M059J (cell line): ENCODE measurements at places on chromosomes 1 and 21.

DNA sequence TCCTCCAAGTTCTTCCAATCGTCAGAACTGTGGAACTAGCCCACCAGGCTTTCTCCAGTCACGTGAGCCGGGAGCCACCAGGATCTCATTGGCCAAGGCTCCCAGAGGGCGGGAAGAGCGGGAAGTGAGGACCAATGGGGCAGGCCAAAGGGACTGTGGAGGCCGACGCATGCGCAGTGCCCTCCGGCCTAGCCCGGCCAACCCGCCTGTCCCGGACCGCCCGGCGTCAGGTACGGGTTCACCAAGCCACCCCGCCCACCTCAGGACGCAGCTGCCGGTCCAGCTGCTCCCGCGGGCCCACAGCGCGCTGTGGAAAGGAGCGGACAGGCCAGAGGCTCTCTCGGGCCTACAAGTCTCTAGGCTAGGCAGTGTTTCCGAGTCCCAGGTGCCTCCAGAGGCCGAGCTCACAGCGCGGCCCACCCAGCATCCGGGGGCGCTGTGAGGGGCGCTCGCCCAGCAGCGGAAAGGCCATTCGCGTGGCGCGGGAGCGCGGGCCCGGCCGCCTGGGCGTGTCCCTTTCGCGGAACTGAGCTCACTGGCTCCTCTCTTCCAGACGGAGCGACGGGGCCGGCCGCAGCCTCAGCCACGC lies 10.9 kb downstream of the OR14I1 start:
- DNase-seq, result no peak

- peak; percentile 44 for DNase-seq
These were observed 67.3 kb upstream of the CNTN2 start for GRCh38 chr1:204975568-204976235.

GRCh38 chr1:923131-923990 lies at the start of gene SAMD11:
TSS of gene SAMD11 (plus strand) at chr1:923923. CDS start at chr1:924432, 509 bp downstream.
- peak; percentile 82 for DNase-seq

DNA sequence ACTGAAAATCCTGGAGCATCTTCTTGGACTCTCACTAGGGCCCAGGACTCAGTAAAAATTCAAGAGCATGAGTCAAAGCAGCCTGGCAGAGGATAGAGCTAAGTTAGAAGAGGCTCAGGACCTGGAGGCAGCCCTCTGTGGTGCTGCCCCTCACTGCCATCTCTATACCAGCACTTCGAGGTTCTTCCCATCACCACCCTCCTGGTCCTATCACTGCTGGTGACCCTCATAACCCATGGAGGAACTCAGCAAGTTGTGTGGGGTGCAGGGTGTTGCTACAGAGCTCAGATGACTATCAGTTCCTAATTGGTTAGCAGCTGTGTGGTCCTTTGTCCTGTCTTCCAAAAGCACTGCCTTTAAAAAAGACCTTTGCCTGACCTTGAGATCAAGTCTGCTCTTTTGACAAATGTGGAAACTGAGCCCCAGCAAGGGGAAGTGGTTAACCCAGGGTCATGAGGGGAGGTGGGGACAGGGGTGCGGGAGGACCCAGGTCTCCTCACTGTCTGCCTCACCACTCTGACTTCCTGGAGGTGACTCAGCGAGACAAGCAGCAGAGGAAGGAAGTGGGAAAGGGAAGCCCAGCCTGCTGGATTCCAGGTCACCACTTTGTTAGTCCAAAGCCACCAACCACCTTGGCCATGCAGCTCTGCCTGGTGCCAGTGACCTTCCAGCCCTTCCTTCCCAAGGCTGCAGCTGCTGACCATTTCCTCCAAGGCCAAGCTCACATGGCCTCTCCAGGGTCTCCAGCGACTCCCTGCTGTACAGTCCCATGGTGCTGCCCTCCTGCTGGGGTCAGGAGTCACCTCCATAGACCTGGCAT lies 199.4 kb upstream of the EDN2 start:
- DNase-seq, result peak; percentile 86

GRCh38 chr1:16017461-16018303 lies at the start of gene HSPB7:
TSS of gene HSPB7 (minus strand) at chr1:16018043. CDS start at chr1:16017963, 80 bp downstream.
- DNase-seq, result peak; percentile 76

DNA sequence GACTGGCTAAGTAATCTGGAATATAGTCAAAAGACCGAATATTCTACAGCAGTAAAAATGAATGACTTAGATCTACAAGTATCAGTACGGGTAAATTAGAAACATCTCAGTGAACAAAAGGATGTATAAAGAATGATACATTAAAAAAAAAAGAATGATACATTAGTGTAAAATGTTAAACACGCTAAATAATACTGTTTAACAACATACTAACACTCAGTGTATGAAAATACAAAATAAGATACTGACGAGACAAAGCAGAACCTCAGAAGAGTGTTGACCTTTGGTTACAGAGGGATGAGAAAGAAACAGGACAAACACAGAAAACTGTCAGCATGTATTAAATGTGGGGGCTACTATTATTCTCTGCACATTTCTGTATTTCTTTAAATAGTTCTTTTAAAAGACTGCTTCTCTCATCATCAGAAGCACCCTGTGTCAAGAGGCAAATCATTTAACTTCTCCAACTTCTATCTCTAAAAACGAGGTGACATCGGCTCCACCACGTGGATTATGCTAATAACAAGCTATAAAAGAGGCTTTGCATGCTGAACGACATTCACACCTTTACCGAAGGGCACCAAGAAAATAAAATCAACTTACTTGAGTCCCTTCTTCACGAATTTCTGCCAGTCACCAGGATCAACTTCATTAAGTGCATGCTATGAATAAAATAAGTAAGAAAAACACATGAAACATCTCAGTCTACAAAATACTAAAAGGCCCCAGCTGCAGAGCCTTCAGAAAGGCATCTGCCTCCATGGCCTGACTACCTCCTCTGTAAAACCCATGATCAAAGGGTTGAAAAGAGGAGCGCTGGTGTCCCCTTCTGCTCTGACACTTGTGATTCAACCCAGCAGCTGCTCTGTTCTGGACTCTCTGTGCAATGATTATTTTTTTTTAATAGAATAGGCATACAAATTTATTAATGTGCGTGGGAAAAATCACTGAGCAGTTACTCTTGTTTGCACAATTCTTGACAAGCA lies 42.5 kb downstream of the MRAP start:
- no peak for DNase-seq

DNA sequence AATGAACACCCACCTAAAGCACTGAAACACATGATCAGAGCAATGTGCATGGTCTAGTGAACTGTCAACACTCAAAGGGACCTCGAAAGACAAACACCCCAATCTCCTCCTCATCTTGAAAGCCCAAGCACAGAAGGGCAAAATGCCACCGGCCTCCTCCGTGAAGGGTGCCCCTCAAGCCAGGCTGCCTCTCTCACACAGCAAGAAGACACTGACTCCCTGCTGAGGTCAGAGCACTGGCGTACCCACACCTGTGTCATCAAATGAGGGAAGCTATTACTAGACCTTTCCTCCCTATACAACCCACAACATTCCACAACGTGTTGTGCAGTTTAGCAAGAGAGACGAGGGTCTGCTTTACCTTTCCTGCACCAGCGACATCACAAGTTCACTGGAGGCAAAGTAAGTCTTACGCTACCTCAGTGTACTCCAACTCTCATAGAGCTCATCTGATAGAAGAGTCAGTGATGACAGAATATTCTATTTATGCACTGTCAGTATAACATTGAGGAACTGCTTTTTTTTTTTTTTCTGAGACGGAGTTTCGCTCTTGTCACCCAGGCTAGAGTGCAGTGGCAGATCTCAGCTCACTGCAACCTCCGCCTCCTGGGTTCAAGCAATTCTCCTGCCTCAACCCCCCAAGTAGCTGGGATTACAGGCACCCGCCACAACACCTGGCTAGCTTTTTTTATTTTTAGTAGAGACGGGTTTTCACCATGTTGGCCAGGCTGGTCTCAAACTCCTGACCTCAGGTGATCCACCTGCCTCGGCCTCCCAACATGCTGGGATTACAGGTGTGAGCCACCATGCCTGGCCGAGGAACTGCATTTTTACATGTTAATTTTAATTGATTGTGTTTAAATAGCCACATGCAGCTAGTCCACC lies 3.3 kb downstream of the SH3BP5L start:
- no peak for DNase-seq

GRCh38 chr1:40901886-40902852 lies 40.0 kb upstream of the CITED4 start:
- peak; percentile 97 for DNase-seq

- DNase-seq, result no peak
These were observed 71.2 kb downstream of the CHRM3 start for GRCh38 chr1:239457491-239458143.

- DNase-seq, result no peak
These were observed 265.8 kb upstream of the RAB4A start for GRCh38 chr1:229005097-229005496.

GRCh38 chr1:66282891-66283621 lies 250.9 kb upstream of the SGIP1 start:
- no peak for DNase-seq

GRCh38 chr1:219041141-219041540 lies 132.5 kb upstream of the LYPLAL1 start:
- peak; percentile 51 for DNase-seq

GRCh38 chr1:107897438-107898345 lies 67.3 kb downstream of the VAV3 start:
- DNase-seq, result no peak

- DNase-seq, result no peak
These were observed 234.7 kb downstream of the CACNA1E start for GRCh38 chr1:181718034-181718433.

GRCh38 chr1:226310245-226310540 lies 1.2 kb upstream of the LIN9 start:
- DNase-seq, result no peak

DNA sequence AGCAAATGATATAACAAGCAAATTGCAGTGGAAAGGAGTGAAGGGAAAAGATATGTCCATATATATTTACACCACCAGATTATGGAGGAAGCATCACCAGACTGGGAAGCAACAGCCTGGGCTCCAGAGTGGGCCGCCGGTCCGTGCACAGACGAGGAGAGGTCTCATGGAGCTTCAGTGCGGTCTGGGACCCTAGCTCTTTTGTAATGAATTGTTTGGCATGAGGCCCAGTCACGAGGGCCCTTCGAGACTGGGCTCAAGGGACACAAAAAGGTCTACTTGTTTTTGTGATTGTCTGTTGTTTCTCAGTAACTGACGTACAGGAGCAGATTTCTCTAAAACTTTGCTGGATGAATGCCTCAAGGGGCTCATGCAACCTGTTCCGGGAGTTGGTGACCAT lies 12.9 kb upstream of the STUM start:
- no peak for DNase-seq

DNA sequence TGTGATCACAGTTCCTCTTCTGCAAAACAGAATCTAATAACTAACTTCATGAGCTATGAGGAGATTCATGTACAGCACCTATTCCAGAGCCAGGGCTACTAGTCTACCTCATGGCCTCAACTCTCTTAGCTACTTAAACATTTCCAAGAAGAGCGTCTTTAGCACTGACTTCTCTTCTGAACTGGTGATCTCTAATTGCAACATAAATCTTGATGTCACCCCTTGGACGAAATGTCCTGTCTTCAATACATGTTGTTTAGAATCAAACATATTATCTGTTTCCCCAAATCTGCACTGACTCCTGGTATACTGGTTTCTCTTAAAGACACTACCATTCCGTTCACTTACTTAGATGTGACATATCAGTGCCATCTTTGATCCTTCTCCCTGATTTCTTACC lies 88.2 kb downstream of the GRIK1 start:
- DNase-seq, result no peak

DNA sequence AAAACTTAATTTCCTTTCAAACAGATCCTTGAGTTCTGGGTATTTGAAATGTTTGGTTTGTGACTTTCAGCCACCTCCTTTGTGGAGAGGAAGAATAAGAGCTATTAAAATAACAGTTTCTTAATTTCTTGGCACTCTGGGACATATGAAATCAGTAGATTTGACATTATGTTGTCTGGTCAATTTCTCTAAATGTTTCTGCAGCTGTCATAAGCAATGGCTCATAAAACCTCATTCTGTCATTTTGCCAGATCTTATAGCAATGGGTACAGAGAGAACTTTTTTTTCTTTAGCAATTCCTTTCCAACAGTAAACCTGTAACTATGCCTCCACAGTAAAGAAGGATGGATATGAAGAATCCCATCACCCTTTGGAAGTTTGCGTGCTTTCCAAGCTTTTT lies 52.6 kb downstream of the LAMC1 start:
- peak; percentile 25 for DNase-seq

- no peak for DNase-seq
These were observed 31.6 kb upstream of the NBL1 start for GRCh38 chr1:19612530-19612929.

DNA sequence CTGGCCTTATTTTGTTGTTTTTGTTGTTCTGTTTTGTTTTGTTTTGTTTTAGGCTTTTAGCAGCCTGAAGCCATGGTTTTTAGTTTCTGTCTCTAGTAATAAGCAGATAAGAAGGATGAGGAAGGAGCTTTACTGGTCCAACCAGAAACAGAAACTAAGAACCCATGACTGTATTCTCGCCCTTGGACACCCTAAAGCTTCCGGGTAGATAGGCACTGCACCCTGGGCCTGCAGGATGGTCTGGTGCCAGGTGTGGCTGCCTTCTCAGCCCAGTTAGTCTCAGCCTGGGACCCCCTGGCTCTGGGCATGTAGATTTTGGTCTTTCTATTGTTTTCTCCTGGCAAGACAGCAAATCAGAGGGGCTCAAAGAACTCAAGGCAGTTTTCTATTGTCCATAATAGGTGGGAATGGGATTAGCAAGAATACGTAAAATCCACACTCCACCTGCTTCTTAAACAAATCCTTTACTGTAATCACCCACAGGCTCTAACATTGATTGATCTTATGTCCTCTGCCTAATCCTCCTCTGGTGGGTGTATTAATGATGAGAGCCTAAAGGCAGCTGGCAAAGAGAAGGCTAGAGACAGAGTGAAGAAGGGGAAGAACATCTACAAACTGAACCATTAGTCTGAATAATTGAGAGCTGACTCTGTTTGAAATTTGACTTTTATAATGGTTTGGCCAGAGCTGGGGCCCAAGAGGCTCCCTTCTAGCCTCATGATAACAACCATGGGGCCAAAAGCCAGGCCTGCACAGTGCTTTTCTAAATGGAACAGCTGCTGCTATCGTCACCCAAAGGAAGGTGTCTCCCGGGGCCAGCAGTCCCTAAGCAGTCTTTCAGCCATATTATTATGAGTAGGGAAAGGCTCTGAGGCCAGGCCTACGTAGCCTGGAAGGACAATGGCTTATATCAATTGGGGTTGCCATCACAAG lies 106.8 kb upstream of the ATP1A1 start:
- no peak for DNase-seq

DNA sequence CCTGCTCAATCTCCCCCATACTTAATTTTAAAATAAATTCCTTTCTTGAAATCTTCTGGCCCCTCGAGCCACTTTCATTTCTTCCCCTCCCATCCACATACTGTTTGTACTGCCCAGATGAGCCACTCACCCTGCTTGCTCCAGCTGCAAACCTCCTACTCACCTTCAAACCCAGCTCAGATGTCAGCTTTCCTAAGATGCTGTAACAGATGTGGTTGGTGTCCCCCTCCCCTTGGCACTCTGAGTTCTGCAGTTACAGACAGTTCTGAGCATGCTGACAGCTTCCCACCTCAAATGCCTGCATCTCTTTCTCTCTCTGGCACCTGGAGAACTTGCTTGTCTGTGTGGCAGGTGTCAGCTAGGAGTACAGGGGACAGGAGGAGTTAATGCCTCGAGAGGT lies 106.7 kb downstream of the PTPRU start:
- DNase-seq, result no peak

- DNase-seq, result no peak
These were observed 45.0 kb upstream of the ADARB1 start for GRCh38 chr21:45029298-45029947.
